ENCODE measurements at places on chromosomes 7 and 10.

DNA sequence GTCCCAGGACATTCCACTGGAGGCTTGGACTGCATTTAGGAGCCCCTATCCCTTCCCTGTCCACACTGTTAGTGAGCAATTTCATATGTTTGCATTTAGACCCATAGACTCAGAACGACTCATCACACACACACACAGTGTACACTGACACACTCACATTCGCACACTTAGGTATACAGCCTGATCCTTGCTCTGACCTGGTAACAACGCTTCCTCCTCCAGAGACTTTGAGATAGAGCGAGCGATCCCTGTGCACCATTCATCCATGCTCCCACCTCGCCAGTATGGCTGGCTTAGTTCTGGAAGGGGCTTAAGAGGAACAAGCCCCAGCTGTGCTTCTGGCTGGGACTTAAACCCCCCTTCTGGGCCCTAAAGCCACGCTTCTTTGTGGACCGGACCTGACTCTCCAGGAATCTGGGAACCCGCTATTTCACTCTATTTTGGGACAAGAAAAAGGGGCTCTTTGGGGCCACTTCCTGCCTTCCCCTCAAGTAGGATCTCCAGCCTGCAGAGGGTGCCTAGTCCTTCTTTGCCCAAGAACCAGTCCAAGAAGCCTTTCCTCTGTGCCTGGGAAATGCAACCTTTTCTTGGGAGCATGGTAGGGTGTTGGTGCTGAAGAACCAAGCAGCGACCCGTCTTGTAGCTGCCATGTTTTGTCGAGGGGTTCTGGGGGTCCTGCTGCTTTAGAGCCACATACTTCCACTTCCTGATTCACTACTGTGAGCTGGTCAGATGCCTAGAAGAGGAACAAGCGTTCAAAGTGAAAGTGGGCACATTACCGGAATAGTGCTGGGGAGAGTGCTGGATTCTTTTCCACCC is 1.1 kb upstream of the HOXA13 start:
- no peak for DNase-seq

- DNase-seq = no peak
Observed at GRCh38 chr7:33806298-33807154, 98.8 kb upstream of the BMPER start.

- no peak for DNase-seq
Observed at GRCh38 chr10:28248092-28248491, 54.8 kb downstream of the MPP7 start.

- DNase-seq = no peak
Observed at GRCh38 chr7:130595986-130596385, 72.6 kb downstream of the COPG2 start.

GRCh38 chr7:2853147-2853546 is 9.0 kb upstream of the GNA12 start:
- no peak for DNase-seq

- no peak for DNase-seq
Observed at GRCh38 chr7:151871904-151872303, 5.0 kb downstream of the PRKAG2 start.

DNA sequence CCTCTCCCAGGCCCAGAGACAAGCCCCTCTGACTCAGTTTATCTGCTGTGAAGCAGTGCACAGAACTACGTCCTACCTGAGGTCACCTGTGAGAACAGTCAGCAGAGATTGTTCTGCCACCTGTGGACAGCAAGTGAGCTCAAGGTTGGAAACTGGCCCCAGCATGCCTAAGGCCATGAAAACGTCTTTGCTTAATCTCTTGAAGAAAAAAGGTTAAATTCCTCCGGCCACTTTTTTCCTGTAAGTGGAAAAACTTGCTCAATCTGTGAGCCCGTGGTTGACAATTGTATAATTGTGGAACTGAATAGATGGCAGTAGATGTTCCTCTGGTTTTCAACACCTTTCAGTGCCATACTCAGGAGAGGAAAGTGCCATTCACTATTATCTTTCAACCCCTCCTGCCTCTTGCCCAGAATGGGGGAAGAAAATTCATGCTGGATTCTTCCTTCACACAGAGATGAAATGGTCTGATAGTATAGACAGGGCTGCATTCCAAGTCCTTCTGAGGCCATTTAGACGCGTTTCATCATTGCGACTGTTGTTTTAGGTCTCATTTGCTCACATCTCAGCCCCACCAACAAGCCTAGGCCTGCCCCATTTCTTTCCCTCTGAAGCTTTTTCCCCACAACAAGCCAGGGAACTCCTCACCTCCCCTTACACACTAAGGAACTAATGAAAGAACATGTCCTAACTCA is 292.9 kb downstream of the FZD1 start:
- no peak for DNase-seq

- DNase-seq = no peak
Observed at GRCh38 chr7:147563669-147564068, 1026.9 kb upstream of the C7orf33 start.

- peak; percentile 28 for DNase-seq
Observed at GRCh38 chr10:101291331-101292193, 62.3 kb upstream of the LBX1 start.

- DNase-seq = no peak
Observed at GRCh38 chr7:157065046-157065445, 54.6 kb upstream of the MNX1 start.

- no peak for DNase-seq
Observed at GRCh38 chr10:32005050-32005449, 51.2 kb downstream of the KIF5B start.

GRCh38 chr10:66784770-66785169 is 141.1 kb upstream of the LRRTM3 start:
- no peak for DNase-seq

GRCh38 chr7:70695795-70696083 is 436.2 kb upstream of the GALNT17 start:
- DNase-seq = no peak

GRCh38 chr10:104029521-104029860 is 56.2 kb downstream of the COL17A1 start:
- DNase-seq = no peak

All from activated T-cell treated with anti-CD3 and anti-CD28 coated beads for 4 hours (primary cell).